Cardiac fibroblast (primary cell): ENCODE measurements at places on chromosomes 1 and 21.

DNA sequence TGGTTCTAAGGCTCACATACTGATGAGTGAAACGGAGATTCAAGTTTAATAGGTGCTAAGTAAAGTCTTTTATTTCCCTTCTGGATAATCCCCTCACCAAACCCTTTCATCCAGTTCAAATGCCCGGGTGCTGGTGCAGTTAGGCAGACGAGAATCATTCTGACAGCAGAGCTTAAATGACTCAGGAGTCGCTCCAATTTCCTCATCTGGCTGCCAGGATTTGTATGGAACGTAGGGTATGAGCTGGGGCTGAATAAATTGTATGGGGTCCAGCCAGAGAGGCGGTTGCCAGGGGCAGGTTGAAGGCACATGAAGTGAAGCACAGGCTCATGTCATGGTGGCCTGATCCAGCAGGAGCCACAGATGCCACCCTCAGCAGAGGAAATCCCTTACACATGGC is 76.0 kb downstream of the PAPPA2 start:
- no peak for DNase-seq

GRCh38 chr1:63674238-63674864 is 81.1 kb downstream of the PGM1 start:
- DNase-seq = peak; percentile 94

DNA sequence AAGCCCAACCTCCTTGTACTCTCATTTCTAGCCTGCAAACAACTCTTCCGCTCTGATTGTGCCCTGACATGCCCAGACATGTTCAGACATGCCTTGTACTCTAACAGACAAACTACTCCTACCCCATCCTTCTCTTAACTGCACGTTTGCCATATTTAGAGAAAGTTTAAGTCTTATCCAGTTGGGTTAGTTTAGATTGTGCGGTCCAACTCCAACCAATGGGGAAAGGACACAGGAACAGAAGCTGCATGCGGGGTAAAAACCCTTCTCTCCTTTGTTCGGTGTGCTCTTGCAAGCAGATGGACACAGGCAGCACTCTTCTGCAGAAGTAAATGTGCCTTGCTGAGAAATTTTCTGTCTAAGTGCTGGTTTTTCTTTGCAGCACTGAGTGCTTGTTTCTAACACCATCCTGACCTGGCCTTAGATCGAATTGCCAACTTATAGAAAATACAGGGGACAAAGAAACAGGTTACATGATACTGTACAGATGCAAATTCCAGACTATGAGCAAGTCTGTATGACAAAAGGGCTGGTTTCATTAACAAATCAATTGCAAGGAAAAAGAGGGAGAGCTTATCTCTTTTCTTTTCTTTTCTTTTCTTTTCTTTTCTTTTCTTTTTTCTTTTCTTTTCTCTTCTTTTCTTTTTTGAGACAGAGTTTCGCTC is 35.8 kb upstream of the IFNGR2 start:
- DNase-seq = no peak

- no peak for DNase-seq
These were observed 331.1 kb upstream of the NFIA start for GRCh38 chr1:60751306-60751705.

DNA sequence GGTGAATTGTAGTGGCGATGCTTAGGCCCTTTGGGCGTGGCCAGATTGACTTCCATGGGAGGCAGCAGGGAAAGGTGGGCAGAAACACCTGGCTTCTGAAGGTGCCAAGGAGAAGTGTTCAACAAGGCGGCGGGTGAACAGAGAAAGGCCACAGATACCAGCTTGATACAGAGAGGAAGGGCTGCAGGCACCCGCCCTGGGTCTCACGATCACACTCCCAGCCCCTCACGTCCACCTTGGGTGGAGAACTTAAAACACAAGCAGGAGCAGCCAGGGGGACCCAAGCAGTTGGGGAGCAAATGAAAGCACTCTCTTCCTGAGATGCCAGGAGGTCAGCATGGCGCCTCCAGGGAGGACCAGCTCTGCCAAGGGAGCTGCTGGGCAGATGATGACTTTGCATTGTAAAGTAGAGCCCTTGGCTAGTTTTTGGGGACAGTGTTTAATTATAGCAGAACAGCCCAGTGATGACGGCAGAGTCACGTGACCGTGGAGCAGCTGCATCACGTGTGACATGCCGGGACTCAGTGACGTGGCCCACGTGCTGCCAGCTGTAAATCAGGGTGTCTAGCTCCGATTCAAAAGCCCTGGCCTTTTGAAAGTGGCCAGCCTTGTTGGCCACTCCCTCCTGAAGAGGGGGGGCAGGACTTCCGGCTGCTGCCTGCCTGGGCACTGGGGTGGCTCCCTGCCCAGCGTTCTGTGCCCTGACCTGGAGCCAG is 19.0 kb downstream of the SLC37A1 start:
- DNase-seq = no peak

- DNase-seq = peak; percentile 69
These were observed 33.6 kb downstream of the SLC35D1 start for GRCh38 chr1:67020304-67020703.

GRCh38 chr1:116298746-116299145 is 74.3 kb upstream of the ATP1A1 start:
- DNase-seq = no peak

DNA sequence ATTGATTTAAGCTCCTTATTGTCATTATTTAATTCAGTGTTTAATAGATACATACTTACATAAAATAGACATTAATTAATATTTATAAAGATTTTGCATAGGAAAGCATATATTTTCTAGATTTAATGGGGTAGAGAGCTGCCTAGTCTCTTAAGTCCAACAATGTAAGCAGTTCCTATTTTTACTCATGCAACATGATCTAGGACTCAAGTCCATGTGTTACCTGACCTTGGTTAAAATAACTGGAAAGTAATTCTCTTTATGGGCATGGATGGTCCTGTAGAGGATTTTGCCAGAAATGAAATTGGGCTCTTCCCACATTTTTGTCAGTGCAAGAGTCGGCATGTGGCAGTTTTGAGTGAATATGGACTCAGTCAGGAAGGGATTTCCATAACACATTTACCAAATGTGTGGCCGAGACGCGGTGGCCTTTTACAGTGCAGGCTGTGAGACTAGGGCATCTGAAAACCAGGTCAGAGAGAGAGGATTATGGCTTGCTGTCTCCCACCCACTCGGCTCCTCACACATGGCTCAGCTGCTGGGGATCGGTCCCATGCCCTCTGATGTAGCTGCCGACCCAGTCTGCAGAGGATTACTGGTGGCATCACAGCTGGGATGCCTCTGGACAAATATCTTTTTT is 6.2 kb upstream of the KIF1B start:
- DNase-seq = no peak

- DNase-seq = peak; percentile 86
These were observed 17.4 kb downstream of the CNST start for GRCh38 chr1:246583448-246584185.

DNA sequence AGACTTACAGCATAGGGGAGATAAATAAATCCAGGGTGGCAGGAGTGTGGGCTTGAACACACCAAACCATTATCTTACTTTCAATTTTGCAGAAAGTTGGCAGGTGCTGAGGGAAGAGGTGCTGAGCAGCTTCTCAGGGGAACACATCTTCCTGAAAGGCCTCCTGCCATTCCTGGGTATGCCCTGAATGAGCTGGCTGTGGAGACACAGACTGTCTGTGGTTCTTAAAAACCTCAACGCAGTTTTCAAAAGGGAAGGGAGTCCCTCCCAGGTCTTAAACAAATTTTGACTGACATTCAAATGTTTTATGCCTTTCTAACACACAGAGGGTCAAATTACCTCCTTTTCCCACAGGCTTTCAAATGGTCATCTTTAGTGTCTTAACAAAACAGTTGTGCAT is 166.9 kb downstream of the TNFSF18 start:
- no peak for DNase-seq

DNA sequence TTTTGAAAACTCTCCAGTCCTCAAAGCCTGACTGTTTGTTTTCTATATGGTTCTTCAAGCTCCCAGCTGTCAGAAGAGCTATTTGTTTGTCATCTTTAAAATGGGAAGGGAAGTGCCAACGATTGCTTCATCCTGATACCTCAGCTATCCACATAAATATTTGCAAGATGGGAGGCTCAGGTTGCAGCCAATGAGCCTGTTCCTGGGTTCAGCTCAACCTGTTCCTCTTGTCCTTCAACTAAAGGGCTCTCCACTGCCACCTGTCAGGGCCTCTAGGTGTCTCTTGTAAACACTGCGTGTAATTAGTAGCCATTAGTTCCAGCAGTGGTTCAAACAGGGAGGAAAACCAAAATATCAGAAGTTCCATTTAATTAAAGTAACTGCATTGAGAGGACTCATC is 445.1 kb downstream of the AJAP1 start:
- no peak for DNase-seq

- DNase-seq = no peak
These were observed 696.1 kb downstream of the MATN1 start for GRCh38 chr1:30027247-30027646.
